Neural crest cell (in vitro differentiated cells): ENCODE measurements at places on chromosomes 11 and 22. TPM values are rescaled to one million over a fixed set of nuclear protein-coding genes. Genes with fewer than 3 reads are reported as not detected.

KRTAP5-9 gene
- total RNA-seq, result not detected in 2 replicates

- no peak overlapping the region for H3K27ac ChIP-seq
- no peak for DNase-seq
- H3K36me3 ChIP-seq, result no peaks in the 10 kb centered on the region
- H3K4me1 ChIP-seq, result no peaks in the 10 kb centered on the region
Measured at GRCh38 chr11:94104734-94105133, 23.9 kb upstream of the PANX1 start.

WT1 gene
- total RNA-seq, result not detected in 2 replicates

GRCh38 chr11:28342716-28343115 is 234.5 kb downstream of the METTL15 start:
- DNase-seq, result no peak
- no peak overlapping the region for H3K4me3 ChIP-seq
- no peaks in the 10 kb centered on the region for H3K27me3 ChIP-seq

DNA sequence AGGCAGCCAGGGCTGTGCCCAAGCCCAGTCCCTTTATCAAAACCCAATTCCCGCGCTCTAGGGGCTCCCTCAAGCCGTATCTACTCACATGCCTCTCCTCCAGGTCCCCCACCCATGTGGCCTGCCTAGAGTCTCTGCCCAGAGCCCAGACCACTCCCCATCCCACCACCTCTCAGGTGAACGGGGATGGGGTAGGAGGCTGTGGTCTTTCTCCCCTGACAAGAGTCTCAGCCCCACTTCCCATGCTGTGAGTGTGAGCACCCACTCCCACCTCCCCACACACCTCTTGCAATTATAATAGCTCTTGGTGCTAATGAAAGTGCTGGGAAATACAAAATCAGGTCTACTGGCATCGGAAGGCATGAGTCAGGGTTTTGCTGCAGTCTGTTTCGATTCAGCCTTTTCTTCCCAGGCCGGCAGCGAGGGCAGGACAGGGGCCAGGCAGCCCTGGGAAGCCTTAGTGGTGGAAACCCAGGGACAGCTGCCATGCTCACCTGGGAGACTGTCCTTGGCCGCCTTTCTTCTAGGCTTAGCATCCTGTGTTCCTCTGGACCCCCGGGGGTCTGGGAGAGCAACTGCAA is 16.7 kb upstream of the TMPRSS4 start:
- no peak for DNase-seq
- H3K27ac ChIP-seq, result no peak overlapping the region
- H3K4me1 ChIP-seq, result peaks cover 7% of the 10 kb centered on the region
- H3K36me3 ChIP-seq, result no peaks in the 10 kb centered on the region
- no peaks in the 10 kb centered on the region for H3K27me3 ChIP-seq

AIFM3 gene
- 0.79 and 0.84 TPM in 2 replicates for total RNA-seq

CRYAB gene
- total RNA-seq, result not detected in 2 replicates

- H3K27ac ChIP-seq, result no peak overlapping the region
- no peak for DNase-seq
- peaks cover 7% of the 10 kb centered on the region for H3K36me3 ChIP-seq
Measured at GRCh38 chr11:71987521-71987920, 11.2 kb upstream of the IL18BP start.

MIAT gene
- total RNA-seq, result 42.0 and 45.6 TPM in 2 replicates

DNA sequence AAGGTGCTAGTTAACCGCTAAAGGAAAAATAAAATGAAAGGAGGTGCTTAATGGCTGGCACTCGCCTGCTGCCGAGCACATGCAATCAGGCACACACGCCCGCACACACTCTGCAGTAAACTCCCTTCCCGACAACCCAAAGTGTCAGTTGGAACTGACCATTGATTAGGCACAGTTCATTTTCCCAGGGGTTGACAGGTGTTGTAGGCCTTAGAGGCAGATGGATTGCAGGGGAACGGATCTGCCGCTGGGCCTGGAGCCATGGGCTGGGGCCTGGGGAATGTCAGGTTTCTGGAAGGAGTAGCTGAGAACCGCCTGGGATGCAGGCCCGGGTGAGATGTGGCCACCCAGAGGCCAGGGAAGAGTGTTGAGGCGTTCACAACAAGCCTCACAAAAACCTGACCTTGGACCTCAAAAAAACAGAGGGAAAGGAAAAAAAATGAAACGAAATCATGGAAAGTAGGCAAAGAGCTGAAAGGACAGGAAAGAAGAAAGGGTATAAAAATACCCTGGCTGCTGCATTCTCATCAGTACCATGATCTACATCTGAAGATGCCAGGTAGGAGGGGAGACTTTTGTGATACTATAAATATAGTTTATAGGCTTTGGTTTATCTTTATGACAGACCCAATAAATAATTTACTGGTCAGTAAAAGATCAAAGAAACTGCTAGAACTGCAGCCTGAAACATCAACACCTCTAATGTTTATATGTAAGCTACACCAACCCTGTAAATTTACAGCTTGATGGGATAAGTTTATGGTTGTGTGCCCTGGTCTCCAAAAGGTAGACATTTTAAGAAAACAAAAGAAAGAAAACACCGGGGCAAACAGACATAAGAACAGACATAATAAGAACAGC is 313.4 kb downstream of the BUD13 start:
- DNase-seq, result no peak
- H3K4me1 ChIP-seq, result peaks cover 24% of the 10 kb centered on the region
- H3K27me3 ChIP-seq, result peaks cover 21% of the 10 kb centered on the region
- H3K27ac ChIP-seq, result no peak overlapping the region
- H3K36me3 ChIP-seq, result no peaks in the 10 kb centered on the region

GRCh38 chr22:40419718-40420117 is 49.3 kb downstream of the SGSM3 start:
- no peak for DNase-seq
- no peak overlapping the region for H3K27ac ChIP-seq
- peaks cover 13% of the 10 kb centered on the region for H3K36me3 ChIP-seq
- no peaks in the 10 kb centered on the region for H3K27me3 ChIP-seq
- H3K4me1 ChIP-seq, result no peaks in the 10 kb centered on the region
- H3K4me3 ChIP-seq, result no peak overlapping the region

CD44 gene
- 0.65 and 1.4 TPM in 2 replicates for total RNA-seq

GRCh38 chr22:48279461-48279756 is 1517.0 kb downstream of the TBC1D22A start:
- no peak overlapping the region for H3K27ac ChIP-seq
- H3K4me3 ChIP-seq, result no peak overlapping the region
- peaks cover 31% of the 10 kb centered on the region for H3K27me3 ChIP-seq

HIKESHI gene
- 52.6 and 56.7 TPM in 2 replicates for total RNA-seq

ACTN3 gene
- 0.16 and 0.35 TPM in 2 replicates for total RNA-seq
